ENCODE measurements at places on chromosomes 12 and 14.

GRCh38 chr14:92902726-92903125, 20.2 kb upstream of the CHGA start:
- DNase-seq = no peak

GRCh38 chr14:102523569-102524450, 14.2 kb upstream of the ANKRD9 start:
- DNase-seq = no peak

DNA sequence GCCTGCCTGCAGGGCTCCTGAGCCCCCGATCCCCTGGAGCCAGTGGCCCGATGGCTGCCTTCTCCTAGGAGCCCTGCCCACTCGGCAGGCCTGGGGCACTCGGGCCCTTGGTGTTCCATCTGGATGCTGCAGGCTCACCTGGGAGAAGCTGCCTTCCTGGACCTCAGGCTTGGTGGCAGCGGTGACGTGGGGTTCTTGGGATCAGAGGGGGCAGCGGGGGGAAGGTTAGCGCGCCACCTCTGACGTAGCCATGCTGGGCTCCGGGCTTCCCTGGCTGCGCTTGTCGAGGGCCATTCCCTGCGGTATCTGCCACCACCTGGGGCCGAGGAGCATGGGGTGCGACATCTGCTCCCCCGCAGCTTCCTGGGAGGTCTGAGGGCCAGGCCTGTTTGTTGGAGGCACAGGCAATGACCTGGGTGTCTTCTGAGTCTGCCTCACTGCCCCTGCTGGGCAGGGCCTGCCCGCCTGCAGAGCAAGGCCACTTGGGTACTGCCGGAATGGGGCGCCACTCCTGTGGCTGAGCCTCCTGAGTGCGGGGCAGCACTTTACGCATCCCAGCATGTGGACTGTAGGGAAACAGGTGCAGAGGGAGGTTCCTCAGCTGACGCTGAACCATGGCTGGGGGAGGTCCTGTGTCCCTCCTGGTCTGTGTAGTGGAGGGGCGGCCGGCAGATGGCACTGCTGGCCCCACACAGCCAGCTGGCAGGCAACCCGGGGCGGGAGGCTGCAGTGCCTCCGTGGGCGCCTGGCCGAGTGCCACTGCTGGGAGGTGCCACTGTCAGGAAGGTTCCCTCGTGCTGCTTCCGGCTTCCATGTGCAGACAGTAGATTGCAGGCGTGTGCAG, 20.3 kb downstream of the MTA1 start:
- DNase-seq = no peak

GRCh38 chr12:7656121-7656520, 9.6 kb downstream of the APOBEC1 start:
- DNase-seq = no peak

DNA sequence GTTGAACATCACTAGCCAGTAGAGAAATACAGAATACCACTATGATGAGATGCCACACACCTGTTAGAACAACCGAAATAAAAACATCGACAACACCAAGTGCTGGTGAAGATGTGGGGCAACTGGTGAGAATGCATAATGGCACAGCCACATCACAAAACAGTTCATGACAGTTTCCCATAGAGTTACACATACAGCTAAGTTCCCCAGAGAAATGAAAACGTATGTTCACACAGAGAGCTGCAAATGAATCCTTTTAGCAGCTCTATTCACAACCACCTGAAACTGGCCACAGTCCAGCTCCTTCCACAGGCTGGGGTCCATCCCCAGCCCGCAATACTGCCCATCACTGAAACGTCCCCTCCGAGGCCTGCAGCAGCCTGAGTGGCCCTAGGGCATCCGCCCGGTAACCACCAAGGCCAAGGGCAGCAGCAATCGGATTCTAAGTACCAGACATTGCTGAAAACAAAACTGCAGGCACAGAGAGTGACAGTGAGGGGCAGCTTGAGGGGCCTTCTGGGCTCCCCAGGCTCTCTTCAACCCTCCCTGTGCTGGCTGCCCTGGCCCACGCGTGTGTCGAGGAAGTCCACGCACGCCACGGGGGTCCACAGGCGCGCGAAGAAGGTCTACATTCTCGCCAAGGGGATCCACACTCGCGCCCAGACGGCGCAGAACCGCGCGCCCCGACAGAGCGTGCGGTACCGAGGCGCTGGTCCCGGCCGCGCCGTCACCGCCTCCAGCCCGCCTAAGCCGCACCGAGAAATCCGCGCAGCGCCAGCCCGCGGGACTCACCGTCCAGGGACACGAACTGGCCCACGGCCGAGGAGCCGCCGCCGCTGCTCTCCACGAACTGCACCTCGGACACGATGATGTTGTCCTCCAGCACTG, 903 bp downstream of the BRF1 start:
- no peak for DNase-seq

- DNase-seq = no peak
Observed at GRCh38 chr12:77949943-77950342, 119.2 kb downstream of the NAV3 start.

- no peak for DNase-seq
Observed at GRCh38 chr12:59452259-59452658, 143.6 kb upstream of the SLC16A7 start.

- no peak for DNase-seq
Observed at GRCh38 chr14:51732494-51733112, 80.9 kb downstream of the FRMD6 start.

GRCh38 chr12:1320021-1320420, 274.4 kb downstream of the FBXL14 start:
- no peak for DNase-seq

DNA sequence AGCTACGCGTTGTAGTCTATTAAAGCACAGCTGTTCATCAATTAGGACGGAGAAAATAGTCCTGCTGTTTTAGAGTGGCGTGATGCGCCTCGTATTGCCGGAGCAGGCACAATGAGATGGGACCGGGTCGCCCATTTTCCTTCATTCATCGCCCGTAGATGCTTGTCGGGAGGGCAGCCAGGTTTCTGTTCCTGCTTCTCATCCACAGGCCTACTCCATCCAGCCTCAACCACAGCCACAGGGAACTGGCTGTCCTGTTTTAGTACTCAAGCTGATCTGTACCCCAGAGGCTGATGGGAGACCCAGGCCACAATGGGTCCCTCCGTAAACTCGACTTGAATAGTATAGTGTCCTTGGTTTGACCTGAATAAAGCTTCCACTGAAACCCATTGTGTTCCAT, 264.0 kb downstream of the VRK1 start:
- DNase-seq = no peak

DNA sequence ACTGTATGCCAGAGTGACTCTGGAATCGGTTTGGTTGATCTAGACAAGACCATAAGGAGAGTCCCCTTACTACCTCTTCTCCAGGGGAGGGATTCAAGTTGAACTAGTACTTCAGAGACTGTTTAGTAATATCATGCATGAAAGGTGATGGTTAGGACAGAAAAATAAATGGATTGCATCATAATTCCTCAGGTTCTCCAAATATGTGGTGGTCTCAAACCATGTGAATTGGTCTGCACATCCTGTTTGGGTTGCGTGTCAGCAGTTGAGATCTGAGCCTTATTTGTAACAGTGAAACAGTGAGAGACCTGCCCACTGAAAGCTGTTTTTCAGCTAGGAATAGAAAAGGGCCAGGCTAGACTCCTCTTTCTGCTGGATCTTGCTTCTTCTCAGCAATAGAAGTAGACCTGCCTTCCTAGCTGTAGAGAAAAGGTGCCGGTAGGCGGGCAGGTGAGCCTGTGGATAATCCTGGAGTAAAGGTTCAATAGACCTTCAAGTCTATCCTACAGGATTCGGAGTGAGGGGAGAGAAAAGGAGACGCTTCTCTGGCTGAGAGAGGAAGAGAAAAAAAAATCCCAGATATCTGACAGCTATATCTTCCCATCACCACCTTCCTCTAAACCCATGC, 258.5 kb upstream of the E2F7 start:
- no peak for DNase-seq

DNA sequence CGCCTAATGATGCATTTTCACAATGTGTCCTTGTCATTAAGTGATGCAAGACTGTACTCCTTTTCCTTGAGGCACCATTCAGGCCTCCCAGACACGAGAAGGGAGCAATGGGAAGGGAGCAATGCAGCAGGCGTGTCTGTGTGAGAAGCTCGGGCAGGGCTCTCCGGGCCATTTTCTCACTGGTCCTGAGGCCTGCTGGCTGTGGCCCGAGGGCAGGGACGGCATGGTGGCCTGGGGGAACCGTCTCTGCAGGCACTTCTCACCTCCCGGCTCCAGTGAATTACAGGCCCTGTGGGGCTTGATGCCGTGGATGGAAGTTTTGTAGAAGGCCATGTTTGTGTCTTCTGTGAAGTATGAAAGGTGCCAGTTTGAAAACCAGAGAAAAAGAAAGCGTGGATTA, 71.0 kb downstream of the ADGRD1 start:
- no peak for DNase-seq

GRCh38 chr14:75876530-75876929, 105.3 kb downstream of the TGFB3 start:
- no peak for DNase-seq

- no peak for DNase-seq
Observed at GRCh38 chr12:111154147-111154834, 214.6 kb downstream of the PHETA1 start.

DNA sequence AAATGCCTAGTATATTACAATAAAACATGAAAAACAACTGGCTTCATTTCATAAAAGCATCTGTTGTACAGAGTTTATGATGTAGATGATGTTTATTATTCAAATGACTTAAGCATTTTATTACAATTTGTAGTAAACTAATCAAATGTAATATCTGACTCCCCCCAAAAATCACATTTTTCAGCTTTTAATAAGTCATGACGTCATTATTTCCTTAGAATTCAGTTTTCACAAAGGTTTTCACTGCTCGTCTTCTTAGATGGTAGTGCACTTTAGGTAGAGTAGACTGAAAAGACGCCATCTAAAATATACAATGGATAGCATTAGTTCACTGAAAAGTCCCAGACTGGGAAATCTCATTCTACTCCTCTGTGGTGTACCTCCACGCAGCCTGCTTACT, 181.5 kb downstream of the ACSS3 start:
- DNase-seq = no peak

DNA sequence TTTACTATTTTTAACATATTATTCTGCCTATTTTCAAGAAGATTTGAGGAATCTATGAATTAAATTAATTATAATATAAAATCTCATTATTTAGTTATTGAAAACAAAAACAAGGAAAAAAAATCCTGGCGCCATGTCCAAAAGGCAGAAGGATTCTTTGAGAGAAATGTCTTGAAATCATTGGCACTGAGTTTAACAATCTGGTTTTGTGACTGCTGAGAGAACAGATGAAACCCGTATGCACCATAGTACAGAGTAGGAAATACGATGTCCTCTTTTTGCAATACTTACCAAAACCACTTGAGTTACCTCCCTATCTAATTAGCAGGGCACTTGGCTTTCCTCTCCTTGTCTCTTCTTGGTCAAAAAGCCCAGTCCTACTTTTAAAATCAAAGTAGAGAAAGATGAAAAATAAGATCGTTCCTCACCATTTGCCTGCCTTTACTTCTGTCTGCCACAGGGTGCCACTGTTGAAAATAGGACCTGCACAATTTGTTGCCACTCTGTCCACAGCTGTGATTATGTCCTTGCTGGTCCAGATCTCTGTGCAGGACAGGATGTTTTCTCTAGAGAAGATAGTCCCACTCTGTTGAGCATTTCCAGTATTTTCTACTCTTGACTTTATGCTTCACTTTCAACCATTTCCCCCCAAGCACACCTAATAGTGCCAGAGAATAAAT, 179.7 kb downstream of the PDZRN4 start:
- no peak for DNase-seq

GRCh38 chr12:68292151-68292943, 38.9 kb upstream of the IL22 start:
- DNase-seq = no peak

GRCh38 chr14:70857496-70857890, 48.2 kb upstream of the MAP3K9 start:
- no peak for DNase-seq

DNA sequence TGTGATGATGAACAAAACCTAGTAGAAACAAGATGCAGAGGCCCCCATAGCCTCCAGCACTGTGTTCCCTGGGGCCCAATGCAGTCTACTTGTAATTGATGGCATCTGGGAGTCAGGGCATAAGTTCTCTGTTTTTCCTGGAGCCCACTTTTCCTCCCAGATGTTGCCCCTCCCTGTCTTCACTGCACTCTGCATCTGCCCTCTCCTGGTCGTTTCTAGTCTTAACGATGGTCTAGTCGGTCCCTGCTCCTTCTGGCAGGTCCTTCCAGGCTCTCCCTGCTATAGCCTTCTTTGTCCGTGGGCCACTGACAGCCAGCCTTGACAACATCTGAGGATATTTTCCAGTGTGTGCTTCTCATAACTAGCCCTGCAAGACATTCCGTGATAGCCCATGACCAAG, 208.3 kb downstream of the GXYLT1 start:
- DNase-seq = no peak

DNA sequence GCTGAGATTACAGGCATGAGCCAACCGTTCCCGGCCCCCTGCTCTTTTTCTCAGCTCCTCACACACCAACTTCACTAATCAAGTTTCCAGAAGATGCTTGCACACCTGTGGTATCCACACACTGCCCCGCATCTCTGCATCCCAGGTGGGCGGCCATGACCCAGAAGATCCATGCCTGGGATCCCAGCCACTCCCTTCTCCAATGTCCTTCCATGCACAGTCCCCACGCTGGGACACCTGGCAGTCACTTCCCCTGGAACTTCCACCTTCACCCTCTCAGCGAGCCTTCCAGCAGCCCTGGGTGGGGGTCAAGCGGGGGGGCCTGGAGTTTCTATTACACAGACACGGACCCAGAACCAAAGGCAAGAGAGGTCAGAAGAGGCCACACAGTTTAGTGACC, 107.8 kb downstream of the CALM1 start:
- no peak for DNase-seq

DNA sequence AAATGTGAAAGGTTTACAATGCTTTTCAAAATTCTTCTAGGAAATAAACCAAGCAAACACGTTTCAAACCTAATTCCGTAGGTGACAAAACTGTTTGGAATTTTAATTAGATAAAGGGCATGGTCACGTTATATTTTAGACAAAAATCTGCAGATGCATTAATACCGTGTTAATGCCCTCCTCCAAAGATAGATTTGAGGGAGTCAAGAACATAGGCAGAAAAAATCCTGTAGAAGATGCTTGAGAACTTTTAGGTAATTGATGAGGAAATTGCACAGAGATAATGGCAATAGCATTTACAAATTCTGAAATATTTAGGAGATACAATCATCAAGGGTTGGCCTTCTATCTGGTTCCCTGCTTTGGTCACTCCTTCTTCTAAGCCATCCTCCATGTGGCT, 212.6 kb downstream of the TMTC3 start:
- no peak for DNase-seq

- no peak for DNase-seq
Observed at GRCh38 chr14:64790478-64790877, 86.3 kb downstream of the PLEKHG3 start.

Measured in activated T-helper 1 cell treated with Interleukin-2 at 50 U/mL for 16 hours (primary cell).